Spleen (tissue), 13 donors: ENCODE measurements at places on chromosomes 3 and 15. TPM values are rescaled to one million over a fixed set of nuclear protein-coding genes. Genes with fewer than 3 reads are reported as not detected.

GRCh38 chr15:57053470-57053869, 135.0 kb downstream of the TCF12 start:
- peaks cover 45% of the 10 kb centered on the region for H3K4me1 ChIP-seq
- H3K27ac ChIP-seq = no peak overlapping the region
- no peaks in the 10 kb centered on the region for H3K27me3 ChIP-seq

DNA sequence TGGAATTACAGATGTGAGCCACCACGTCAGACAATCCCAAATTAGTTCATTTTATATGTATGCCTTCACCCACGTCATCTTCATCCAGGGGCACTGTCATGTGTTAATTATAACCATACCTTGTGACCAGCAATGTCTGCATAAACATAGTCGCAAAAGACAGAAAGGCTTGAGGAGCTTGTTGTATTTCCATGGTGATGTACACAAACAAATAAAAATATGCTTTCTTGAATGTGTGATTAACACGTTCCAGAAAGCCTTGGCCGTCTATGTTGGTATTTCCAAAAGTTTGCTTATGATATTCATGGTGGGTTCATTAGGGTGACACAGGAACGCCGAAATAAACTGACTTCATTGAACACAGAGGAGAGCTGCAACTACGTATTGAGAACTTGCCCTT, 524.7 kb upstream of the ZNF717 start:
- no peaks in the 10 kb centered on the region for H3K27me3 ChIP-seq
- no peaks in the 10 kb centered on the region for H3K36me3 ChIP-seq
- no peaks in the 10 kb centered on the region for H3K4me1 ChIP-seq
- DNase-seq = no peak

- no peaks in the 10 kb centered on the region for H3K4me1 ChIP-seq
- DNase-seq = no peak
- no peak overlapping the region for H3K27ac ChIP-seq
Measured at GRCh38 chr15:66923438-66923881, 141.9 kb upstream of the SMAD3 start.

- no peak overlapping the region for H3K4me3 ChIP-seq
- no peaks in the 10 kb centered on the region for H3K36me3 ChIP-seq
- no peak for DNase-seq
- H3K27ac ChIP-seq = no peak overlapping the region
- H3K4me1 ChIP-seq = peaks cover 10% of the 10 kb centered on the region
Measured at GRCh38 chr3:111721747-111722146, 126.6 kb upstream of the ZBED2 start.

DNA sequence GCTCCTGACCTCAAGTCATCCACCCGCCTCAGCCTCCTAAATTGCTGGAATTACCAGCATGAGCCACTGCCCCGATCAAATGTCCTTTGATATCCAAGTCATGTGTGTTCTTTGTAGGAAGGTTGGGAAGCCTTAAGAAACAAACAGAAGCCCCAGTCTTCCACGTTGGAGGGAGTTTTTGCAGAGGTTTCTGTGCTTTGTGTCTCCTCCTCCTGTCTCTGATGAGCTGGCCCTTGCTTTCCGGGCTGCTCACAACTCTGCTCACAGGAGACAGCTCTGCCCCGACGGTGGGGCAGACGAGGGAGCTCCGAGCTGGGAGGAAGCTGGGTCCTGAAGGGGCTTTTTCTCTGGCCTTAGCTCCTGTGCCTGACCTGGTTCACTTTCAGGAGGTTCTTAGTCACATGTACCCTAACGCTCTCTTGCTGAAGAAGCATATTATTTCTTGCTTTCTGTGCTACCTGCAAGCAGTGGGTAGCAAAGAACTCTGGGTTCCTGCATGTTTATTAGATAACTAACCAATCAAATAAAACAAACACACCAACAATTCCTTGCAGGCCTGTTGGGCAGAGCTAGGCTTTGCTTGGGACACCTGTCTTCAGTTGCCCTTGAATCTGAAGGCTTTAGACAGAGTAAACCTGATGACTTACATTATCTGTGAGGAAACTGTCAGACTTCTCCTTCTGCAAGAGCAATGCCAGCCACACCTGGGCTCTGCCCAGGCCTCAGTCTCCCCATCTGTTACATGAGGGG, 52.6 kb upstream of the SMAD6 start:
- no peak overlapping the region for H3K4me3 ChIP-seq
- H3K4me1 ChIP-seq = no peaks in the 10 kb centered on the region

- peaks cover 3% of the 10 kb centered on the region for H3K4me1 ChIP-seq
- H3K36me3 ChIP-seq = no peaks in the 10 kb centered on the region
- H3K27ac ChIP-seq = no peak overlapping the region
Measured at GRCh38 chr3:10432156-10432845, 73.1 kb downstream of the ATP2B2 start.

DNA sequence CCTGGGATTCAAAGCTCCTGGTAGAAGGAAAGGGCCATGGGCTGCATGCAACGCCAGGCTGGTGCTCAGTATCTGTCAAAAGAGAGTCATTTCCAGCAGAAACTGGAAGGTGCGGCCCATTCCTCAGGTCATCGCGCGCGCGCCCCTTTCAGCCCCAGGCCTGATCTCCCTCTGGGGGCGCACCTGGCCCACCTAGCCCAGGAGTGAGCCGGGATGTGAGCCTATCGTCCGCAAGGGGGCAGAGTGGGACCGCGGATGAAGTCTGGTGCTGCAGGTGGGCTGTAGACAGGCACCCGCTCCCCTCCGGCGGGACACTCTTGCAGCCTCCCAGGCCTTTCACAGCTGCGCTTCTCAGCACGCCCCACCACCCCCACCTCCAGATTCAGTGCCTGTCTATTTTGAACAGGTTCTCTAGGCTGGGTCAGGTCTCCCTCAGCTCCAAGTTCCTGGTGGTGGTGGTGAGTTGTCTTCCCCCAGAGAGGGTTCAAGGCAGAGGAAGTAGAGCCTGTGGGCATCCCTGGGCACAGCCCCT, 5.8 kb upstream of the RPL29 start:
- no peaks in the 10 kb centered on the region for H3K36me3 ChIP-seq
- H3K27me3 ChIP-seq = no peaks in the 10 kb centered on the region
- no peak overlapping the region for H3K27ac ChIP-seq

- no peak overlapping the region for H3K27ac ChIP-seq
- H3K4me1 ChIP-seq = peaks cover 7% of the 10 kb centered on the region
- no peak overlapping the region for H3K4me3 ChIP-seq
- DNase-seq = no peak
- H3K27me3 ChIP-seq = no peaks in the 10 kb centered on the region
- no peaks in the 10 kb centered on the region for H3K36me3 ChIP-seq
Measured at GRCh38 chr3:6216135-6217026, 644.5 kb upstream of the GRM7 start.

GRCh38 chr15:90259524-90259923, 5.9 kb upstream of the NGRN start:
- H3K36me3 ChIP-seq = no peaks in the 10 kb centered on the region
- H3K4me1 ChIP-seq = peaks cover 5% of the 10 kb centered on the region
- no peak for DNase-seq
- H3K4me3 ChIP-seq = no peak overlapping the region

GRCh38 chr3:159624616-159625015, 364.0 kb upstream of the IL12A start:
- no peak for DNase-seq
- H3K4me1 ChIP-seq = no peaks in the 10 kb centered on the region
- no peaks in the 10 kb centered on the region for H3K36me3 ChIP-seq
- H3K4me3 ChIP-seq = no peak overlapping the region
- no peaks in the 10 kb centered on the region for H3K27me3 ChIP-seq

DNA sequence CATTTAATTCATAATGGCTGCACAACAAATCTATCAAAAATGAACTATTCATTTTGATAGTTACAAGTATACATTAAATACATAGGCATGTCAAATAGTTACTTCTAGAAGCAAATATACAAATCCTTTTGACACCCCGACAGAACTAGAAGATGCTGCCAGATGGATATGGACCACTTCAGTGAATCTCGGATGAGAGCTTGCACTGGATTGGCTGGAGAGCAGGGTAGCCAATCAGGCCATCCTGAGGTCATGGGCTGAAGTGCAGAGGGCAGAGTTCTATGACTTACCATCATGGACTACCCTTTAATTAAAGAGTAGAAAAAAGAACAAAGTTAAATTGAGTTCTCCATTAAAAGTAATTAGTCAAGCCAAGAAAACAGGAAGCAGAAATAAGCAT, 8.3 kb downstream of the CCNL1 start:
- peaks cover 87% of the 10 kb centered on the region for H3K4me1 ChIP-seq
- DNase-seq = no peak
- no peak overlapping the region for H3K4me3 ChIP-seq
- H3K36me3 ChIP-seq = peaks cover 100% of the 10 kb centered on the region
- no peaks in the 10 kb centered on the region for H3K27me3 ChIP-seq

GRCh38 chr15:51424780-51425179, 83.3 kb downstream of the GLDN start:
- H3K4me1 ChIP-seq = no peaks in the 10 kb centered on the region
- H3K4me3 ChIP-seq = no peak overlapping the region
- DNase-seq = no peak
- no peaks in the 10 kb centered on the region for H3K27me3 ChIP-seq

GRCh38 chr15:86054338-86054737, 25.3 kb upstream of the AGBL1 start:
- H3K36me3 ChIP-seq = no peaks in the 10 kb centered on the region
- H3K27me3 ChIP-seq = no peaks in the 10 kb centered on the region
- no peak overlapping the region for H3K4me3 ChIP-seq
- no peak for DNase-seq
- no peaks in the 10 kb centered on the region for H3K4me1 ChIP-seq

DNA sequence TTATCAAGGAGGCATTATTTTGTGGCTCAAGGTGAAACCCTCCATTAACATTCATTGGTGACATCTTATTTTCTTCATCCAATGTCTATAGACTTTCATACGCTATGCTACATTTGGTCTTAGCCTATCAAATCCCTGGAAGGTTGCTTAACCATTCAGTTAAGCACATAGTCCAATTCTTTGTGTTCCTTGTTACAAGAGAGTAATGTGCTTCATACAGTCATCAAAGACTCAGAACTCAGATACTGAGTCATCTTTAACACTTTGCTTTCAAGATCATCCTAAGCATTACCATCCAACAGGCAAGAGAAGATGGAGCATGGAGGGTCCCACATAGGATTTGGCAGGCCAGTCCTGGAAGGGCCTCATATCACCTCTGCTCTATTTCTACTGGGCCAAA, 1202.1 kb downstream of the ROBO1 start:
- no peak for DNase-seq
- no peaks in the 10 kb centered on the region for H3K4me1 ChIP-seq
- H3K36me3 ChIP-seq = no peaks in the 10 kb centered on the region
- no peak overlapping the region for H3K27ac ChIP-seq
- no peaks in the 10 kb centered on the region for H3K27me3 ChIP-seq

The LRRC2 gene
- 7.7 TPM for total RNA-seq

The NKIRAS1 gene
- total RNA-seq = 9.7 TPM

The CFAP100 gene
- total RNA-seq = not detected

The FGF12 gene
- total RNA-seq = 16.8 TPM

The SLCO2A1 gene
- 79.5 TPM for total RNA-seq

The DLL4 gene
- 9.7 TPM for total RNA-seq

The DAZL gene
- total RNA-seq = 0.51 TPM

The FES gene
- total RNA-seq = 249 TPM
